ENCODE measurements at places on chromosomes 13 and 19.

GRCh38 chr13:102195566-102196462 lies 206.0 kb downstream of the FGF14 start:
- H3K4me1 ChIP-seq, result peaks cover 11% of the 10 kb centered on the region
- no peaks in the 10 kb centered on the region for H3K36me3 ChIP-seq
- peaks cover 17% of the 10 kb centered on the region for H3K27me3 ChIP-seq
- no peak overlapping the region for H3K4me3 ChIP-seq
- H3K27ac ChIP-seq, result no peak overlapping the region
- no peak for DNase-seq

DNA sequence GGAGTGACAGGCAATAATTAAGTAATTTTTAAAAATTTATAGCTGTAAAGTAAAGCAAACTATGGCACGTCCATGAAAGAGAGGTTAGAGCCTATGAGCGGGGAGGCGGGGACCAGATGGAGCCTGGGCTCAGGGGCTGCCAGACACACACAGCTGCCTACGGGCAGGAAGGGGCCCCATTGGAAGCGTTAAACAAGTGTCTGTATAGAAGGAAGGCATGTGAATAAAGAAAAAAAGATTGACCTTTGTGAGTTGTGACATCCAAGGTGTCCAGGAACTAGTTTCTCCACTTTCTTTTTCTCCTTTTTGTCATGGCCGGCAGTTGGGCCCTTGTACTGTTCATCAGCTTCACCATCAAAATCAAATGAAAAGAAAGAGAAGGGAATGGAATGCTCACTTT lies 56.8 kb downstream of the LRCH1 start:
- DNase-seq, result no peak
- no peak overlapping the region for H3K27ac ChIP-seq
- H3K4me3 ChIP-seq, result no peak overlapping the region
- no peaks in the 10 kb centered on the region for H3K27me3 ChIP-seq
- peaks cover 36% of the 10 kb centered on the region for H3K4me1 ChIP-seq

DNA sequence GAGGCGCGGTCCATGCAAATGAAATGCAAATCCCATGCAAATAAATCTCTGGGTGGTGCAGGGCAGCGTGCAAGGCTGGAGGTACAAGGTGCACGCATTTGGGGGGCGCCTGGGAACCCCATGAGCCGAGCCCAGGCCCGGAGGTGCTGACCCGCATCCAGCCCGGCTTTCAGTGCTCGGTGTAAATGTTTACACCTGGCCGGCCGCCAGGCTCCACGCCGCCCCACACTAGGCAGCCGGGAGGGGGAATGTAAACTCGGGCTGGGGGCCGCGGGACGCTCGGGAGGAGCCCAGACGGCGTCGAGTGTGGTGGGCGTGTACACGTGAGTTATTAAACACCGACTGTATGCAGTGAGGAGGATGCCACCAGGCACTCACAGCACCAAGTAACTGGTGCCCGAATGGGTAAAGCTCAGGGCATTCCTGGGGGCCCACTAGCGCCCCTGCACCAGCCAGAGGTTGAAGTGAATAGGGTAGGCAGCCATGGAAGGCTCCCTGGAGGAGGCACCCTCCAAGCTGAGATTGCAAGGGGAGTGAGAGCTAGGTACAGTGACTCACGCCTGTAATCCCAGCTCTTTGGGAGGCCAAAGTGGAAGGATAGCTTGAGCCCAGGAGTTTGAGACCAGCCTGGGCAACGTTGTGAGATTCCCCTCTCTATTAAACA lies 17.2 kb downstream of the FUT6 start:
- H3K27me3 ChIP-seq, result no peaks in the 10 kb centered on the region
- H3K36me3 ChIP-seq, result no peaks in the 10 kb centered on the region
- no peak overlapping the region for H3K4me3 ChIP-seq
- no peak for DNase-seq
- peaks cover 8% of the 10 kb centered on the region for H3K4me1 ChIP-seq

- H3K27ac ChIP-seq, result no peak overlapping the region
- H3K4me3 ChIP-seq, result peak overlapping the region; percentile 82
- no peaks in the 10 kb centered on the region for H3K36me3 ChIP-seq
- H3K4me1 ChIP-seq, result peaks cover 14% of the 10 kb centered on the region
- peaks cover 24% of the 10 kb centered on the region for H3K27me3 ChIP-seq
Measured at GRCh38 chr13:75637181-75637750, 1.1 kb downstream of the LMO7 start.

GRCh38 chr13:71619096-71619495 lies 247.9 kb downstream of the DACH1 start:
- no peaks in the 10 kb centered on the region for H3K36me3 ChIP-seq
- H3K27me3 ChIP-seq, result no peaks in the 10 kb centered on the region
- H3K27ac ChIP-seq, result no peak overlapping the region
- no peaks in the 10 kb centered on the region for H3K4me1 ChIP-seq
- no peak for DNase-seq
- no peak overlapping the region for H3K4me3 ChIP-seq

- no peaks in the 10 kb centered on the region for H3K27me3 ChIP-seq
- no peak for DNase-seq
- no peaks in the 10 kb centered on the region for H3K4me1 ChIP-seq
- H3K36me3 ChIP-seq, result no peaks in the 10 kb centered on the region
- no peak overlapping the region for H3K4me3 ChIP-seq
Measured at GRCh38 chr19:13001502-13002165, 6.4 kb downstream of the NFIX start.

DNA sequence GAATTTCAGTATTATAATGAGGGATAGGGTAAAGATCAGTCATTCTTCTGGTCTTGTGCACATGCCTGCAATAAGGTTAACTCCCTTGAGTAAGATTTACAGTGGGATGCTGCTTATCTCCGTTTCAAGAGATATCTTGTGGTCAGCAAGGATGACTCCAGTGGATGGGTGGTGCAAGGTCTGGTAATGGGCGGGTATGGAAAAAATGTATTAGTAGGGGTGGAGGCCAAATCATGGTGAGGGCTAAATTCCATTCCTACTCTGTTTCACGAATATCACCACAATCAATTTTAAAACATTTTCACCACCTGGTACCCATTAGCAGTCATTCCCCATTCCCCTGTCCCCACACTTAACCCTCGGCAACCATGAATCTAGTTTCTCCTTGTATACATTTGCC lies 40.6 kb downstream of the CCDC122 start:
- H3K27me3 ChIP-seq, result no peaks in the 10 kb centered on the region
- no peak overlapping the region for H3K4me3 ChIP-seq
- H3K4me1 ChIP-seq, result no peaks in the 10 kb centered on the region
- no peak overlapping the region for H3K27ac ChIP-seq
- DNase-seq, result no peak

DNA sequence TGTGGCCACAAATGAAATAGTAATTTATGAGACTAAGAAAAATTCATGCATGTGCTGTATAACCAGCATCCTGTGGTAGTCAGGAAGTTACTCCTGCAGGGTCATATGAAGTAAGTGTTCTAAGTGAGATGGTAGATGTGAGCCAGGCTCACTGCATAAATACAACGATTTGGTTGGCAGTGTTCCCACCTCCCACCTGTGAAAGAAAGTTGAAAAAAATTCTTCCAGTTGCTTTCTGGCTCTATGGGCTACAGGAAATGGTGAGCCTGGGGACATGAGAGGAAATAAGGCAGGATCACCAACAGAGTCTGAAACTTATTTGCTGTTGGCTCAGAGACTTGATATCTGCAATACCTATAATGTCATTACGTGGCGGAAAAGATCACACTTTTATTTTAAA lies 301.7 kb upstream of the SPRY2 start:
- no peaks in the 10 kb centered on the region for H3K36me3 ChIP-seq
- no peaks in the 10 kb centered on the region for H3K27me3 ChIP-seq
- no peak overlapping the region for H3K27ac ChIP-seq

GRCh38 chr19:6232601-6233055 lies 47.1 kb downstream of the MLLT1 start:
- DNase-seq, result no peak
- H3K27me3 ChIP-seq, result no peaks in the 10 kb centered on the region
- peaks cover 28% of the 10 kb centered on the region for H3K4me1 ChIP-seq
